M059J (cell line): ENCODE measurements at places on chromosomes 4 and X. TPM values are rescaled to one million over a fixed set of nuclear protein-coding genes. Genes with fewer than 3 reads are reported as not detected.
A peak's percentile ranks its signal among the peaks of the same experiment; 100 is the strongest.

GRCh38 chr4:186570193-186570996 lies 15.0 kb upstream of the MTNR1A start:
- DNase-seq = peak; percentile 45

Gene AFF2
- 0.07 TPM in 1 of 2 replicates, not detected in the other for total RNA-seq

DNA sequence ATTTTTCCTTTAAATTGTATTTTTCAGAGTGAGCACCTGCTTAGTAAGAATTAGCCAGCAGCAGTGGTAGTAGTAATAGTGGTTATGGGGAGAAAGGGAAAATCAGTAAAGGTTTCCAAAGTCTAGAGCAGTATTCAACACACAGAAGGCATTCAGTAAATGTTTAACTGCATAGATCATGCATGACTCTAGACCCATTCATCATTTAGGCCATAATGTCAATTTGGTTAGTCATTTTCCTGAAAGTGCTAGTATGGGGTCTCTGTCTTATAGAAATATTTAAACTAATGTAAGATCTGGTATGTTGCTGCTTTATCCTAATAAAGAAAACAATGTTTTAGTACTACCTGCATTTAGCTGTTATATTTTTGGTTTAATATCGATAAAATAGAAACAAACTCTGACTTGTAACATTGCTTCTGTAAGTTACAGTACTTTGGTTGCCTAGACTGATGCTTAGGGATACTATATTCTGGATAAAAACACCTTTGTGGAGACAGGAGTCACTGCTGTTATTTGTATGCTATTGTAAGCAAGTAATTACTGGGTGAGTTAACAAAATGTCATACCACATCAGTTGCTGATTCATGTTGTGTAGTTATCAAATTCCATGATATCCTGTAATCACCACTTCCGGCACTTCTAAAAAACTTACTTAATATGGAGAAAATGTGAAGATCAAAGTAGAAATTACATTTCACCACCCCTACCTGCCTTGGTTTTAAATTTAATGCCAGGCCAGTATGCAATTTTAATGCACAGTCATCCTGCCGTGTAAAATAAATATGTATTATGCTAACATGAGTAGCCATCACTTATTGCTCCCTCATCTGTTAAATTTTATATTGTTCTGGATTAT lies 115.8 kb upstream of the BMPR1B start:
- DNase-seq = peak; percentile 70

Gene ATOH1
- not detected in 2 replicates for total RNA-seq

Gene KLF8
- total RNA-seq = 0.27 TPM in 1 of 2 replicates, not detected in the other

Gene ZCCHC12
- 0.05 TPM in 1 of 2 replicates, not detected in the other for total RNA-seq

GRCh38 chr4:186169945-186170802 lies 21.2 kb upstream of the CYP4V2 start:
- DNase-seq = no peak

GRCh38 chr4:54256491-54257486 lies 27.7 kb downstream of the PDGFRA start:
- no peak for DNase-seq

- DNase-seq = no peak
Measured at GRCh38 chr4:4486969-4487368, 54.9 kb downstream of the STX18 start.

- DNase-seq = no peak
Measured at GRCh38 chr4:141845901-141846300, 209.5 kb downstream of the IL15 start.

DNA sequence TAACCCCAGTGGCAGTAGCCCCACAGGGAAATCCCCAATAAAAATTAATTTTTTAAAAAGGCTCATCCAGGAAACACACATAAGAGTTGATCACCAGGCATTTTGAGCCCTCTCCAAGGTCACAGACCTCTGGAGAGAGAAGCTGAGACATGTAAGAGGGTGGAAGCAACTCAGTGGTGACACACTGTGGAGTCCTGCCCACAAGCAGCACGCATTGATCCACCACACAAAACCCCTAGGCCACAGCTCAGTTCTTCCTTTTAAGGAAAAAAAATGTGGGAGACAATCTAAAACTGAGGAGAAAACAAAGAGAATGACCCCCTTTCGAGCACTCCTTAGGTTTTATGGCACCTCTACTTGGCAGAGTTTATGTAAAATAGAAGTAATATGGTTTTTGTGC lies 71.7 kb upstream of the S100G start:
- DNase-seq = peak; percentile 59

DNA sequence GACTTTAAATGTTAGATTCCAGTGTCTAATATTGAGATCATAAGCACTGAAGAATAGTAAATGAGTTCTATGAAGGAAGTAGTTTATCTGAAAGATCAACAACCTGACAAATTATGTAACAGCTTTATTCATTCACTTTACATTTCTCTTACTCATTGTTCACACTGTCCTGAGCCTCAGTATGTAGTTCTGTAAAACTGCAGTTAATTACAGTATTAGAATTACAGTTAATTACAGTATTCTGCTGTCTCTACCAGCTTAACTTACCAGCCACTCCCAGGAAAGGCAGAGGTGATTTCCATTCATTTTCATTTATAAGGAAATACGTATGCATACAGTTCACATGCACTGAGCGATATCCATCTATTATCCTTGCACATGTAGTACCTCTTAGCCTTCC lies 32.7 kb downstream of the NFKB1 start:
- no peak for DNase-seq

- DNase-seq = peak; percentile 84
Measured at GRCh38 chr4:163697121-163697520, 202.6 kb downstream of the TMA16 start.

Gene IQCM
- total RNA-seq = not detected in 2 replicates

DNA sequence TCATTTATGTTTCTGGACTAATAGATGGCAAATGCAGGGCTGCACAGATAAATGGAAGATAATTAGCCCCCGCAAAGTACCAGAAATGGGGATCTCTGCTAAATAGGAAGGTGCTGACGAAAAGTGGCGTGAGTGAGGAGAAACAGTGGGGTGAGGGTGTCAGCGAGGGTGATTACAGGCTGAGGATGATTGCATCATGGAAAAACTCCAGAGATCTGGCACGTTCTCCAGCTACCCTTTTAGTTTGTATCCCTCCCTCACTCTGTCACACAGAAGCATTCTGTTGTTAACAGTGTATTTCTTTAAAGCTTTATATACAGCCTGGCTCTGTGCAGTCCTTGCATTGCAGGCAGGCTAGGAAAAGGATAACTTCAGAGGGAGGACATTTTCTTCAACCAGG lies 309.6 kb upstream of the DDX53 start:
- DNase-seq = no peak

Gene YIPF7
- not detected in 2 replicates for total RNA-seq

- DNase-seq = no peak
Measured at GRCh38 chr4:152606753-152607152, 70.9 kb upstream of the FBXW7 start.

Gene SPANXA1
- not detected in 2 replicates for total RNA-seq

DNA sequence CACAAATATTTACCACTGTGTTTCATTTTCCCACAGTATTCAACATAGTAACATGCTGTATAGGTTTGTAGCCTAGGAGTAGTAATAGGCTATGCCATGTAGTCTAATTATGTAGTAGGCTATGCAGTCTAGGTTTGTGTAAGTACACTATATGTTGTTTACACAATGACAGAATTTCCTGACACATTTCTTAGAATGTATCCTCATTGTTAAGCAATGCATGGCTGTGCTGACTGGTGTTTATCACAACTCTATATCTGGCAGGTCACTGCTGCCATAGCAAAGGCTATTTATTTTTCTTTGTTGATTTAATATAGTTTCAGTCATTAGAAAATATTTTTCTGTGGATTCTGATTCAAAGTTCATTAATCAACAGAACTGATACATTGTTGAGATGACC lies 108.3 kb upstream of the TEX13A start:
- no peak for DNase-seq

DNA sequence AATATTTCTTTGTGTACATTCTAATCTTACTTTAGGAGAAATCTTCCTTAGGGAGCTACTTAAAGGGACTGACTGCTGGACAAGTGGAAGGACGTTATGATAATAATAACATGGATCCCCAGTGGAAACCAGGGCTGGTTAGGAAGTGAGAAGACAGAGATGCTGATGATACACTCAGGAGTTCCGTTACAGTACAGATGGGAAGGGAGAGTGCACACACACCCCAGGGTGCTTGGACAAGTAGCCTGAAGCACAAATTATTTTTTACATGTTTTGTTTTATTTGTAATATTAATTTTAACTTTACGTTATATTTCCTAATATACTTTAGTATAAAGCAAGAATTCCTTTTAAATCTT lies 84.1 kb downstream of the BMPR1B start:
- DNase-seq = no peak

Gene MAGEC2
- 70.6 and 77.9 TPM in 2 replicates for total RNA-seq

DNA sequence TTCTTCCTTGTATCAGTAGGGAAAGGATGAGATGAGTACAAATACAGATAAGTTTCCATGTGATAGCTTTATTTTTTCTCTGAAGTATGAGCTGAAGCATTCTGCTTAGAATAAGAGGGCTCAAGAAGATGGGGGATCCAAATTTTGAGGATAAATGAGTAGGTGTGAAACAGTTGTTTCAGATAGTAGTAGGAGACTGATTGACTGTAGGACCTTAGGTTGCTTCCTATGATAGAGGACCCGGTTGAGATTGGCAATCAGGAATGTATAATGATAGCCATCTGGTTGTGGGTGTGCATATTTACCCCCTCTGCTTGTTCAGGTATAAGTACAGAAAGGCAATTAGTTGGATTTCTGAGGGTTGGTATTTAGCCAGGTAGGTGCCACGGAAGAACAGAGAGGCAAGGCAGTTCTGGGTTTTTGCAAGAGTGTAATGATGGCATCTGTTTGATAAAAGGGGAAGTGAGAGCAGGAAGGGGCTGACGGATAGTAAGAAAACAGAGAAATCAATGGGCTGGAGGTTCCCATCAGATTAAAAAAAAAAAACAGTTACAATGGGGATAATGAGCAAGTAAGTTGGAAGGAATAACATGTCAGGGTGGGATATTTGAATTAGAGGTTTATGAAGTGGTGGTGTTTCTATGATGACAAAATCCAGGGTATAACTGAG lies 13.7 kb downstream of the OCRL start:
- no peak for DNase-seq

DNA sequence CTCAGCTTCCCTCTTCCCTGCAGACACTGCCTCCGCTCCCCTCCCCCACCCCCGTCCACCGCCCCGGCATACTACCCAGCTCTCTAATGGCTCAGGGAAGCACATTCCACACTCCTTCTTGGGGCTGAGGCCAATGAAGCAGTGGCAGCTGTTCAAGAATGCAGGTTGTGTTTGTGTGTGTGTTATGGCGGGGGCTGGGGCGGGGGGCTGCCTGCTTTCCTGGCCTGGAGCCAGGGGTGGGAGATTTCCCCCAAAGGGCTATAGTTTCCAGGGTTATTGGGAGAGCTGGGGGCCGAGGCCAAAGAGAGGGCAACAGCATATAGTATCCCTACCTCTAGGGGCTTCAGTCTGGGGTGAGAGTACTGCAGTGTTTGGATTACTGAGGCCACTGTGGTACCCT lies 149.4 kb downstream of the EFNB1 start:
- peak; percentile 53 for DNase-seq

Gene HMX1
- not detected in 2 replicates for total RNA-seq

Gene SPINK2
- 3.1 TPM in 1 of 2 replicates, not detected in the other for total RNA-seq

Gene GEMIN8
- 11.4 and 13.8 TPM in 2 replicates for total RNA-seq

Gene PPEF2
- total RNA-seq = not detected in 2 replicates

DNA sequence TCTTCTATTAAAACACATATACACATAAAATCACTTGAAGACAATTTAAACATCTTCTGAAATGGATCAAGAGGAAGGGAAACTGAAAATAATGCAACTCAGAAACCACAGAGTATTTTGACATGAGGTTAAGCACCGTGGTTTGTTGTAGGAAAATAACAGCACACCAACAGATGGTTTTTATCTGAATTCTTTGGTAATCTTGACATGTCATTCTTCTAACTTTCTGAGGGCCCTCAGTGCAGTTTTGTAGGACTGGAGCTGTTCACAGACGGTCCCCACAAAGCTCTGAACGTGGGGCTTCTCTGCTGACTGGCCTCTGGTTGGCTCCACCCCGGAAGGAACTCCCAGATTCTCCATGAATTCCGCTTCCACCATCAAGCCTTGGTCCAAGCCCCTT lies 16.0 kb upstream of the TLR8 start:
- no peak for DNase-seq

Gene RNF150
- 1.8 and 4.0 TPM in 2 replicates for total RNA-seq

DNA sequence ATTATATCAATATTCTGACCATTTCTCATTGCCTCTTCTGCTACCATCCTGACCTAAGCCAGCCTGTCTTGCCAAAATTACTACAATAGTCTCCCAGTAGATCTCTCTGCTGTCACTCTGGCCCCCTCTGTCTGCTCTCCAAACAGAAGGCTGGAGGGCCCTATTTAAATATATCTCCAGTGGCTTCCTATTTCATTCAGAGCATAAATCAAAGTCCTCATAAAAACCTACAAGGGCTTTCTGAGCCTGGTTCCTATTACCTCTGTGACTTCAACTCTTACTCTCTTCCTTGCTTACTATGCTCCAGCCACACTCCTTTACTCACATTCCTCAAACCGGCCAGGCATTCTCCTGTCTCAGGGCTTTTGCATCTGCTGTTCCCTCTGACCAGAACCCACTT lies 19.0 kb downstream of the IGSF1 start:
- peak; percentile 18 for DNase-seq

Gene SATL1
- total RNA-seq = not detected in 2 replicates

Gene POF1B
- not detected in 2 replicates for total RNA-seq

Gene C4orf54
- total RNA-seq = 0.02 and 0.37 TPM in 2 replicates

Gene GCNA
- 0.20 and 1.0 TPM in 2 replicates for total RNA-seq

Gene CTAG1B
- not detected in 2 replicates for total RNA-seq

Gene MSMO1
- 184 and 200 TPM in 2 replicates for total RNA-seq

Gene ARHGAP36
- total RNA-seq = not detected in 2 replicates

- no peak for DNase-seq
Measured at GRCh38 chr4:145839151-145839550, 99.5 kb downstream of the ZNF827 start.

Gene SORCS2
- total RNA-seq = 0.02 TPM in 1 of 2 replicates, not detected in the other

DNA sequence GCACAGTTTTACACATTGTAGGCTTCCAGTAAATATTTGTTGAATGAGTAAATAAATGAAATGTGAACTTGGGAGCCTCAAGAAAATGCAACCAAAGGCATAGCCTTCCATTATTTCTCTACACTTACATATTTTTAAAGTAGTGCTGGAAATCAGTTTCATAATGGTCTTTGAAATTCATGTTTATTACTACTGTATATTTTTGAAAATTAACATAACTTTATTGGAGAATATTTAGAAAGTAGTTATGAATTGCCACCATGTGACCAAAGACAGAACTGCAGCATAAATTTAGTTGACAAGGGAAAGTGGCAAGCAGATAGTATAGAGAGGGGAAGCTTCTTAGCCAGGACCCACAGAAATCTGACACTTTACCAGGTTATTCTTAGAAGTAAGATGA lies 6.4 kb downstream of the TCEAL8 start:
- peak; percentile 22 for DNase-seq

Gene MGARP
- total RNA-seq = 3.9 and 4.7 TPM in 2 replicates

Gene GPRASP1
- 0.27 and 0.52 TPM in 2 replicates for total RNA-seq

- DNase-seq = peak; percentile 54
Measured at GRCh38 chr4:3250956-3251690, 2.2 kb downstream of the MSANTD1 start.

DNA sequence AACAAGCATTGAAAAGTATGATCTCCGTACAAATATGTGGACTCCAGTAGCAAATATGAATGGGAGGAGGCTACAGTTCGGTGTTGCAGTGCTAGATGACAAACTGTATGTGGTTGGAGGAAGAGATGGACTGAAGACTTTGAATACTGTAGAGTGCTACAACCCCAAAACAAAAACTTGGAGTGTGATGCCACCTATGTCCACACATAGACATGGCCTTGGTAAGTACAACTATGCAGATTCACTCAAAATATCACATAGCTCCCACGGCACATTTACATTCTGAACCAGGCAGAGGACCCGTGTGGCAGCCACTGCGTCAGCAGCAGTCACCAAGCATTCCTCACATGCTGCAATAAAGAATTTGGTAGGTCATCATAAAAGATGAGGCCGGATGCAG lies 41.3 kb downstream of the KLHL5 start:
- DNase-seq = no peak
